ENCODE measurements at places on chromosomes 1 and 21. TPM values are rescaled to one million over a fixed set of nuclear protein-coding genes. Genes with fewer than 3 reads are reported as not detected.
A peak's percentile ranks its signal among the peaks of the same experiment; 100 is the strongest.

Gene LHX4
- total RNA-seq = not detected

DNA sequence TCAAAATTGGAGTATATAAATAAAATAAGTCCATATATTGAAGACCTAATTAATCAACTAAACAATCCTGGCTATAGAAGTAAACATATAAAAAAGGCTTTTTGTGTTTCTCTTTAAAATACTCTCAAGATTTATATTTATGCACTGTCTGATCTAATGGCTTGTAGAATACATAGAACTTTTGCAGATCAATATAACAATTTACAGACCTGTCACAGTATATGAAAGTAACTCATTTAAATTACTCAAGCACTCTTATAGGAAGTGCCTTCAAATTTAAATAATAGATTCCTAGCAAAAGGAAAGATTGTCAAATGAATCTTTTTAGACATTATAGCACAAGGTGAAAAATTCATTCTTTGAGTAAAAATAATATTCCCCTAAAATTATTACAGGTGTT, 615.8 kb upstream of the RGS18 start:
- no peak overlapping the region for H3K4me3 ChIP-seq
- no peaks in the 10 kb centered on the region for H3K4me1 ChIP-seq
- H3K27me3 ChIP-seq = no peaks in the 10 kb centered on the region
- H3K36me3 ChIP-seq = no peaks in the 10 kb centered on the region
- no peak overlapping the region for H3K27ac ChIP-seq

DNA sequence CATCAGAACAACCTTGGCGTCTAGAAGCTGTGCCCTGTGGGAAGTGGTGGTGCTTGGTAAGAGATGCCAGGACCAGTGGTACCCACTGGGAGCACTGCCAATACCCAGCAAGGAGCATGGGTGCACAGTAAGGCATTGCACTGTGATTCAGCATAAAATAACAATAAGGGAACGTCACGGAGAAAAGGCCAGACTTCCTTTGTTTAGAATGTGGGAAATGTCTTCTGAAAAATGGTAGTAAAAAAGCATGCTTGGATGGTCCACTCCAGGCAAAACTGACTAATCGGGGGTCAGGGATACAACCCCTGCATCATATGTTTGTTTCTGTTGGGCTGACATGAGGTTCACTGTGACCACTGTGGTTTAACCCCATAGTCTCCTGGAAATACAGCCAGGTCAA, 14.7 kb downstream of the METTL18 start:
- no peak overlapping the region for H3K27ac ChIP-seq
- H3K4me3 ChIP-seq = no peak overlapping the region
- no peak for DNase-seq
- peaks cover 18% of the 10 kb centered on the region for H3K27me3 ChIP-seq
- no peaks in the 10 kb centered on the region for H3K4me1 ChIP-seq

- H3K27me3 ChIP-seq = no peaks in the 10 kb centered on the region
- H3K4me1 ChIP-seq = peaks cover 15% of the 10 kb centered on the region
- DNase-seq = no peak
- no peak overlapping the region for H3K27ac ChIP-seq
- H3K36me3 ChIP-seq = peaks cover 54% of the 10 kb centered on the region
- H3K4me3 ChIP-seq = no peak overlapping the region
These were observed 42.9 kb downstream of the USP25 start for GRCh38 chr21:15772654-15773053.

DNA sequence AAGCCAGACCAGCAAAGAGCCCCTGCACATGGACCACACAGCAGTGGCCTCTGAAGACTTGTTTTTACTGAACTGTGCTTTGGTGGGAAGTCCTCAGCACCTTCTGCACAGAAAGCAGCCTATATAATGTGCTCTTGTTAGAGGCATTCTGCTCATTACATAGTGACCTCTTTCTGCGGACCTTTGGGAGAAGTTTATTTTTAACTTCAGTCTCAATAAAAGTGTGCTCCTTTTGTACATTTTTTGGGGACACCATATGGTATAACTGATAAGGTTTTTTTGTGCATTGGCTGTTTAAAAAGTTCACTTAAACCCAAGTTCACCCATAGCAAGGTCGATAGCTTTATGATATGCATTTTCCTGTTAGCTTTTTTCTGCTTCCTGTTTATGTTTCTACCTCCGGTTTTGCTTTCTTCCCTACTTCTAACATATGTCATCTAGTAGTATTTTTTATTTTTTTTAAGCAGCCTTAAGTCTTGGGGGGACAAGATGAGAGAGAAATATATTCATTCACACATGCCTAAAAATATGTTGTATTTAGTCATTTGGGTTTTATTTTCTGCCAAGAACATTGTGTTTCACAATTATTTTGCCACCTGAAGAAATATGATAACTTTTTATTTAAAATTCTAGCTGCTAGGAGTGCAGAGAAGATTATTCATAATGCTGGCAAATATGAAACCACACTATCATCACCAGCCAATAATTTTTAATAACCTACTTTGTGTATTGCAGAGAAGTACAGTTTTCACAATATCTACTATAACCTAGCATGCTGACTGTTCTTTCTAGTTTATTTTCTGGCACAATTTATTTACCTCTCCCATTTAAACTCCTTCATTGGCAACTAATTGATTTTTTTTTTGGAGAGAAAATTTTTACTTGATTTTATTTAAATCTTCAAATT, 22.9 kb upstream of the SLC19A2 start:
- no peaks in the 10 kb centered on the region for H3K27me3 ChIP-seq
- DNase-seq = no peak
- H3K4me1 ChIP-seq = peaks cover 17% of the 10 kb centered on the region
- peaks cover 2% of the 10 kb centered on the region for H3K36me3 ChIP-seq
- H3K4me3 ChIP-seq = peak overlapping the region; percentile 9

DNA sequence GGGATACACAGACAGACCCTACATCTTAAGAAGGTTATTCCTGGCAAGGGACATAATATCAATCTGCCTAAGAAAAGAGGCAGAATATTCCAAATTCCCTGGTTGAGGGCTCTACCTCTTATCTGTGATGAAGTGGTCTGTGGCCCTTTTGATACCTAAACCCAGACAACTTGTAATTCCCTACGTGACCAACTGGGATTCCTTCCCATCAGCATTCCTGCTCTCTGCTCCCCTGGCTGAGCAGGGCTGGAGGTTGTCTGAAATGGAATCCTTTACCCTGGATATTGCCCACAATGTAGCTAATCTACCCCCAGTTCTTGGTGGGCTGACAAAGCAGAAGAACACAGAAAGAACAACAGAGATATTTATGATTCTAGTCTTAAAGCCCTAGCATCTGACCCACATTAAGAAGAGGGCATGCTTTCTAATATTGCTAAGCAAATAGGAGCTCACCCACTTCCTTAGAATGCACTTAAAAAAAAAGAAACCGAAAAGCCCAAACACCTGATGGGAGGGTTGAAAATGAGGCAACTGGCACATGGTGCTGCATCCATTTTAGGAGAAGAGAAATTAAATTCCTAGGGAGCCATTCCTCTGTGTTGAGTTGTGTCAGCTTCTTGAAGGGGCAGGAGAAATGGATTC, 36.8 kb downstream of the GADD45A start:
- H3K36me3 ChIP-seq = no peaks in the 10 kb centered on the region
- no peak for DNase-seq
- H3K4me1 ChIP-seq = no peaks in the 10 kb centered on the region
- H3K27ac ChIP-seq = no peak overlapping the region

DNA sequence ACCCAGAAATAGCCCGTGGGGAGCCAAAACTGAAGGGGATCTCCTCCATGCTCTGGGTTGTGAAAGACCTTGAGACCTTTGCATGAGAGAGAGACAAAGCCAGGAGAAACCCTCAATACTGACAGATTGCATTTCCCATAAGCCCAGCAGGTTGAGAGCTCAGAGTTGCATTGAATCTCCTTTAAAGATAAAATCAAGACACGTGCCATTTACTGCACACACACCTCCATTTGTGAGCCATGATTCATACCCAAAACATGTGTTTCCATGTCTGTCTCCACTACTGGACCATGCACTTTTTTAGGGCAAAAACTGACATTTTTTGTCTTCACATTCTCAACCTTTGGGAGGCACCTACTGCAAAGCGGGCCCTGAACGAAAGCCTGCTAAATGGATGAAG, 144.0 kb upstream of the NRIP1 start:
- H3K4me1 ChIP-seq = no peaks in the 10 kb centered on the region
- H3K27ac ChIP-seq = no peak overlapping the region
- H3K36me3 ChIP-seq = no peaks in the 10 kb centered on the region
- DNase-seq = no peak

Gene PLEKHG5
- 1.3 TPM for total RNA-seq

DNA sequence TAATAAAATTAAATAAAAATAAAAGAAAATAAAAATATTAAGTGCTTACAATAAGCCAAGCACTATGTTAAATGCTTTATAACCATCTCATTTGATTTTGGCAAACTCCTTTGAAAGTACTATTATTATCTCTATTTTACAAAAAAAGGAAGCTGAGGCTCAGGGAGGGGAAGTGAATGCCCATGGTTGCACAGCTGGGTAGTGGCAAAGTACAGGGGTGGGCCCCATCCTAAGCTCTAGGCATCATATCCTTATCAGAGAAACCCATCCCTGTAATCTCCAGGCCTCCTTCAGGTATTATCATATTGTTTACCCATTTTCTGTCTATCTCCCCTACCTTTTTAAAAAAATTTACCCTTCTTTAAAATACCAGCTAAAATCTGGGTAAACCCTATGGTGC, 2.3 kb upstream of the MED18 start:
- H3K27me3 ChIP-seq = peaks cover under 1% of the 10 kb centered on the region
- no peak overlapping the region for H3K4me3 ChIP-seq
- no peak for DNase-seq
- peaks cover 28% of the 10 kb centered on the region for H3K4me1 ChIP-seq
- peaks cover 12% of the 10 kb centered on the region for H3K36me3 ChIP-seq
